GM04504 (cell line): ENCODE measurements at places on chromosomes 4 and X.

GRCh38 chr4:183256756-183257385, 63.2 kb downstream of the CLDN22 start:
- no peak for DNase-seq

DNA sequence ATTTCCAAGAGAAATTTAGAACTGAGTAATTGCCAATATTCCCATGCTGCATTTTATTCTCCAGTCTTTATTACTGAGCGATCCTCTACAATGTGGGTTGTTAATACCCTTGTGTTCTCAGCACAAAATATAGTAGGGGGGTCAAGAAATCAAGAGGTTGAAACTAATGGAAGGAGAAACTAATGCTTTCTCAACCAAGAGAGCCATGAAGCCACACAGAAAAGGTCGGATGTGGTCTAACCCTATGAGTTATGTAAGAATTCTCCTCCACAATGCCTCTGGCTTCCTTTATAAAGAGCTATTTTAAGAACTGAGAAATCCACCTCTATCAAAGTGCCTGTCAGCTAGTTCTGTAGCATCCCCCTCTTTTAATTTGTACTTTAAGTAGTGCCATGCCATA, 268.5 kb downstream of the CHIC1 start:
- DNase-seq, result no peak

DNA sequence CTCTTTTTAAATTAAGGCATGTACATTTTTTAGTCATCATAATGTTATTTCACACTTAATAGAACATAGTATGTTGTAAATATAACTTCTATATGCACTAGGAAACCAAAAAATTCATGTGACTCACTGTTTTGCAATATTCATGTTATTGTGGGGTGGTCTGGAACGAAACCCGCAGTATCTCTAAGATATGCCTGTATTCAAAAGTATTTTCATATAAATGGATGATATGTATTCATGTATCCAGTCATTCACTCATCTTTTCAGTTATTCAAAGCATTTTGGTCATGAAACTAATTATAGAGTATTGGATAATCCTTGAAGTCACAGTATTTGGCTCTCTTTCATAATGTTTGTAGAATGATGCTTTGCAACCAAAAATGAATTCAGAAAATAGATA, 168.1 kb downstream of the HS6ST2 start:
- no peak for DNase-seq

GRCh38 chr4:4730249-4730648, 129.2 kb upstream of the MSX1 start:
- no peak for DNase-seq

DNA sequence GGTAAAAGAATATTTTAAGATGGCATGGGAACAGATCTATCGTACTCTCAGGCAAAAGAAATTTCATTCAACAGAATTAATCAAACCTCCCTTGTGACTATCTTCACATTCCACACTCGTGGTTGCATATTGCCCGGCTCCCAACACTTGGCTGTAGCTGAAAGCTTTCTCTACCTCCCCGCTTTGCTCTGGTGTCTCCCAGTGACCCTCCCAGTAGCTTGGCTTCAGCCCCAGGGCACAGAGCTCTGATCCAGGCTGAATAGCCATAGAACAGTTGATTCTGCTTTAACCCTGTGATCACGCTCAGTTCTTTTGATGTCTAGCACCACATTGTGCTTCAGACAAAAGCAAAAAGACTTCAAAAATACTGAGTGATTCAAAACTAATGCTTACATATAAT, 24.6 kb downstream of the SLC7A11 start:
- no peak for DNase-seq

GRCh38 chr4:114091546-114091945, 112.1 kb upstream of the ARSJ start:
- no peak for DNase-seq

DNA sequence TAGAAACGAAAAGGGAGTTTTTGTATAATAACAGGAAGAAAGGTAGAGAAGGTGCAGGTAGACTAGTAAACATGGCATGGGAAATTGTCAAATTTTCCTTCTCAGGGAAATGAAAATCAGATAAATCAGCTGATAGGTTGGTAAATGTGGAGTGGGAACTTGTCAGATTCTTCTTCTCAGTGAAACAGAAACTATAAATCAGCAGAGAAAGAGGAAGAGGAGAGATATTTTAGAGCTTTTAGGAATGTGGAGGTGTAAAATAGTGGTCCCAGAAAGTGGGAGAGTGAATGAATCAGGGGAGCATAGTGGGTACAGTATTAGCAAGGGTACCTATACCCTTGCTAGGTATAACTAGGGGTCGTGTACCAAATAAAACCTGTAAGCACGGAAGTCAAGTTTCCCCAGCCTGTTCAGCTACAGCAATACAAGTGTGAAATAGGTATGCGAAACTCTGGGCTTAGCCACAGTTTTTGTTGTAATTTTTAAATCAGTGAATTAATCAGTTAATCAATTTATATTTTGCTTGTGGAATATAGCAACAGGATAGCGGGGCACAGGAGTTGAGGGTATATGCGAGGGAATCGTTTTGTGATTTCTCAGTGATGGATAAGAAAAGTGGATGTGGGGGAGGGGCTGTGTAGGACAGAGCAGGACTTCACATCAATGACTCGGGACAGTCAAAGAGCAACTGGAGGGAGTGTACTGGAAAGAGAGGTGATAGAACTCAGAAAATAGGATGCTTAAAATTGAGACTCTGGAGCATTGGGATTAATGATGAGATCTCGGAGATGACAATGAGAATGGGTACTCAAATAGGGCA, 561.5 kb downstream of the INPP4B start:
- no peak for DNase-seq

DNA sequence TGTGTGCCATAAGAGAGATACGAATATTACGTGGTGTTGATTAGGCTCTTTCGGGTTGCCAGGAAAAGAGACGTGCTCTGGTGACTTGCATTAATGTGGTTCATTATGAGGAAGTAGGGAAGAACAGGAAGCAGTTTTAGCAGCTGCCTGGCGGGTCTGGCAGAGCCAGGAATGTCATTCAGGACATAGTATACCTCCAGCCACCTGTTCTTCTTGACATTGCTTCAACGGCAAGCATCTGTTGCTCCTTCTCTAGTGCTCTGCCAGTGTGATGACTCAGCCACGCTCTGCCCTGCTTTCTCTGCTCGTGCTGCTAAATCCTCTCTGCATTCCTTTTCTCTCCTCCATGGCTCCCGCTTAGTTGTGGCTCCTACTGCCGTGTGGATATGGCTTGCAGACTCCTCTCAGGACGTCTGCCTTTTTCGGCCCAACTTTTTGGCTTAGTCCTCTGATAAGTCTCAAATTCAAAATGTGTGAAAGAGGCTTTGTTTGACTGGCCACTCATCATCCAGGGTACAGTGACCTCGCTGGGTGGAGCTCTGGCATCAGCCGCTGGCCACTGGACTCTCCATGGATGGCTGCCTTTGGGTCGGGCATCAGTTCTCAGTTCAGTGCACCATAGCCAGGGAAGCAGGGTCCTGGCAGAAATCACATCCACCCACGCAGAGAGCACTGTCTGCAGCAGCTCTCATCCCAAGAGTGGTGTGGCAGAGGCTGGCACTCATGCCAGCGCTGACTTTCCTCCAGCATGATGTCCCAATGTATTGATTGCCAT, 89.3 kb upstream of the KLF3 start:
- no peak for DNase-seq
